ENCODE measurements at places on chromosomes 7 and 10.
A peak's percentile ranks its signal among the peaks of the same experiment; 100 is the strongest.

- DNase-seq: no peak
Observed at GRCh38 chr7:30838008-30838407, 66.8 kb downstream of the MINDY4 start.

GRCh38 chr7:6221340-6222319 lies 50.8 kb downstream of the CYTH3 start:
- DNase-seq: peak; percentile 55

GRCh38 chr10:110317866-110318850 lies 13.4 kb upstream of the SMNDC1 start:
- no peak for DNase-seq

DNA sequence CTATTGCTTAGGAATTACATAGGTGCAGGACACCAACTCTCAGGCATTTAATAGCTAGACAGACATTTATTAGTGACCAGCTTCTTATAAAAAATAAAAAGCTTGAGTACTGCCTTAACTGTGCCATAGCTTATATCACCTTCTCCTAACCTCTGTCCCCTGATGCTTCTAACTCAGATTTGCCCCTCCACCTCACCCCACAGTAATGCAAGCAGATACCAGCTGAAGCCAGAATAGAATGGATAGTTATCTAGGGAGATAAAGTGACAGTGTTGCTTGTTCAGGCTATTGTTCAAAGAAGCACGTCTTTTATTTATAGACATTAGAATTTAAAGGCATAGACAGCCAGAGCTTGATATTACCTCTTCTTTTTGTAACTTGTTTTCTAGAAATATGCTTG lies 99.6 kb upstream of the GLCCI1 start:
- no peak for DNase-seq

GRCh38 chr7:132263151-132263550 lies 313.1 kb downstream of the PLXNA4 start:
- DNase-seq: no peak

DNA sequence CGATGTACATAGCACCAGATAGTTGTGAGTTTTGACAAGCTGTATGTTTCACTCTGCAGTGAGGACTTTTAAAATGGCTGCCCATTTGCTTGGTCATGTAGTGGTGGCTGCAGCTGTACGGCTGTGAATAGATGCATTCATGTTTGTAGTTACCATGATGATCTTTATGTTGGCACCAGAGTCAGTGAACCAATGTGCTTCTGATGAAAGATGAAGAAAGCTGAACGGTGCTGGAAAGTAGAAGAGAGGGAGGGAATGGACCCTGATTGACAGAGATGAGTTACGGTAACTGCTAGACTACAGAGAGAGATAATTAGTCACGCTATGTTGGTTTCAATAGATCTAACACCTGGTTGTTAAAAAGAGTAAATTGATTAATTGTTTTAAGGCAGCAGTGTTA lies 256.8 kb downstream of the CELF2 start:
- no peak for DNase-seq

Measured in right cardiac atrium (tissue), 5 donors.